ENCODE measurements at places on chromosomes 2 and 18.

- no peak for DNase-seq
These were observed 276.4 kb downstream of the CDCA7 start for GRCh38 chr2:173631127-173631460.

- peak; percentile 62 for DNase-seq
These were observed at the start of gene LHCGR for GRCh38 chr2:48755473-48755872. Gene LHCGR, minus strand, starts transcription at chr2:48755724. Its CDS starts 53 bp downstream, at chr2:48755671.

- no peak for DNase-seq
These were observed 4.9 kb upstream of the MAT2A start for GRCh38 chr2:85534099-85534498.

GRCh38 chr2:222305516-222306392 is 7.0 kb upstream of the PAX3 start:
- peak; percentile 74 for DNase-seq

- no peak for DNase-seq
These were observed 19.5 kb downstream of the INPP4A start for GRCh38 chr2:98463988-98464771.

GRCh38 chr18:44899832-44900231 is 219.1 kb downstream of the SETBP1 start:
- no peak for DNase-seq

DNA sequence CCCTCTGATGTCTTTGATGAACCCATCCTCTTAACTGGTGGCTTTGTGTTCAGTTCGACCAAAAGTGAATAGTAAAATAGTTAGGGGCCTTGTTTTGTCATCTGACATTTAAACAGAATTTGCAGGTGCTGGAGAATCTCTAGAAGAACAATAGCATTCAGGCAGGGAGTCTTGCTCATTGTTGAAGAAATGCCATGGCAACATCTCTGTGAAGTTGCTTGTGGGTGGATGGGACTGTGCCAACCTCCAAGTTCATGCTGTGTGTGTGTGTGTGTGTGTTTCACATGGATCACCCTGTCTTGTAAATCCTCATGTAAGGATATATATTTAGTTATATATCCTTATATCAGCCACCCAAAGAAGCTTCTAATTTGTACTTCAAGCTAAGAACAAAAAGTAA is 66.7 kb downstream of the SKA1 start:
- peak; percentile 16 for DNase-seq

- DNase-seq: no peak
These were observed 506.8 kb upstream of the ZEB2 start for GRCh38 chr2:145026456-145027455.

- DNase-seq: no peak
These were observed 836 bp downstream of the DTNA start for GRCh38 chr18:34710934-34711333.

- DNase-seq: peak; percentile 79
These were observed 181.0 kb upstream of the CDH2 start for GRCh38 chr18:28357766-28358401.

- DNase-seq: no peak
These were observed 144.7 kb upstream of the ITGA4 start for GRCh38 chr2:181312515-181312927.

- DNase-seq: no peak
These were observed 95.9 kb downstream of the SLC4A3 start for GRCh38 chr2:219723311-219723710.

- DNase-seq: no peak
These were observed 9.0 kb upstream of the SLC20A1 start for GRCh38 chr2:112636605-112637288.

GRCh38 chr18:46591783-46592391 is 65.1 kb downstream of the LOXHD1 start:
- no peak for DNase-seq

GRCh38 chr2:39730685-39731302 is 48.3 kb downstream of the THUMPD2 start:
- DNase-seq: peak; percentile 75

DNA sequence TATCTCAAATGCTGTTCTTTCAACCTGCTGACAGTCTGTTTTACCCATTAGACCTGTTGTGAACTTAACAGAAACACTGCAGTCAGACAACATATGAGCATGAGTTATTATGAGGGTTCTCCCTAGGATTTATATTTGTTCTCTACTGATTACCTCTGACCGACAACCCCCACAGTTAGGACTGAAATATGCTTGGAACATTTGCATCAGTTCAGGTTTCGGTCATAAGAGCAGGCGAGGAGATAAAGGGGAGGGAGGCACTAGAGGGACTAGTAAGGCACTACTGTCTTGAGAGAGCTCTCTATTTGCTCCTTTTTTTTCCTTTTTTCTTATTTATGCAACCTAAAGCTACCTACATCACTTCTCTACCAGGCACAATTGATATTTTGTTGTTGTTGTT is 133.2 kb upstream of the REG3G start:
- DNase-seq: no peak

DNA sequence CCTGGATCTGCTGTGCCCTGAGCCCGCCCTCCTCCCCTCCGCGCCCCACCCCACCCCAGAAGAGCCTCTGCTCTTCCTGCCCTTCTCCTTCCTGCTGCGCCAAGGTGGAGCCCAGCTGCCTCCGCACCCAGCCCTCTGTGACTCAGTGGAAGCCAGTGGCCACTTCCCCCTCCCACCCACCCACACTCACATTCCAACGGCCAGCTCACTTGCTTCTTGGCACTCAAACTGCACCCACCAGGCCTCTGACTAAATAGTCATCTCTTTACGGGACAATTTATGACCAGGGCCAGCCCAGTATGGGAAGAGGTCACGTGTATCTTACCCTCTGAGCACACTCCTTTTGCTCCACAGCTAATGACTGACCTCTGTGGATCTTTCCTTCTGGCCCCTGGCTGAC is 150.4 kb upstream of the SLC1A4 start:
- DNase-seq: no peak

DNA sequence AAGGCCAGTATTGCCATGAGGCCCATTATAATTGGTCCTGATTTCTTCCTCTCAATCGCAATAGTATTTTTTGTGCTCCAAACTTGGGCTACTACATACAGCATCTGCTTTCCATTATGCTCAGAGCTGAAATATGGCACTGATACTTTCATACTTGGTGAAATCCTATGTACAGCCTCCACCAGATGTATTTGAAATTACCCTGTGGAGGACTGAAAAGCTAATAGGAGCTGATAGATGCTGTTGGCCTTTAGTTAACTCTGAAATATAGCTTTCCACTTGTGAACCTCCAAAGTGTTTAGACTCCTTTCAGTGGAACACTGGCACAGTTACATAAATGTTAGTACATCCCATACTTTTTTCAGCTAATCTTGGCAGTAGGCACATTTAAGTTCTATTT is 205.7 kb downstream of the NEDD4L start:
- no peak for DNase-seq

DNA sequence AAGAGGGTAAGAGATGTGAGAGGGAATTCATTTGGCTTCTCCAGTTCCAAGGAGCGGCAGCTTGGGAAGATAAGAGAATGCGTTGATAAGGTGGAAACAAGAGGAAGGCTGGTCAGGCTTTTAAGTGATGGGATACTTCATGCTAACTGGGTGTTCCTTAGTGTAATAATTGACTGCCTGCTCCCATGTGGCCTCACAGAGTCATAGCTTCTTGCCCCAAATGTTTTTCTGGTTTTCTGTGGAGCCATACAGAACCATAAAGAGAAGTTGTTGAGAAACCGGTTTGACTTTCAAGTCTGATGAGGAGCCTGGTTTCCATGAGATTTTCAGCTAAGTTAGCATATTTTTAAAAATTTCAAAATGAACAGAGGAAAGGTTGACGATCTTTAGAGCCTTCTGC is 97.5 kb upstream of the ZFP36L2 start:
- DNase-seq: no peak

GRCh38 chr18:63970809-63971205 is 926 bp downstream of the SERPINB8 start:
- peak; percentile 65 for DNase-seq

DNA sequence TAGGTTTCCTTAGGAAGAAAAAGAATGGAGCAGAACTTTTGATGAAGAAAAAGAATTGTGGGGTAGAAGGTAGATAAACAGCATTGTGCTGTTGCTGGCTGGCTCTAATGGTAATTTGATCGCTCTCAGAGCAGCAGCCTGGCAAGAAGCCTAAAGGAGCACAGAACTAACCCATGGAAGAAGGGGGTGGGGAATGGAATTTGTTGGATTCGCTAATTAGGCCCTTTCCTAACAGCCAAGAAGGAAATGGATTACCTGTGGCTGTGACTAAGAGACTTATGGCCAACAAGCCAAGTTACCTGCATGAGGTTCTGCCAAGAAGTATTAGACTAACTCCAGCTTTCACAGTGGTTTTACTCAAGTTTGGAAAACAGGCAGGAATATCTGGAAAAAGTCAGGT is 210.6 kb downstream of the IKZF2 start:
- DNase-seq: peak; percentile 88

- DNase-seq: no peak
These were observed 266.2 kb downstream of the ASXL3 start for GRCh38 chr18:33844232-33844631.

All from GM23338 (cell line).